ENCODE measurements at places on chromosomes 5 and 9. TPM values are rescaled to one million over a fixed set of nuclear protein-coding genes. Genes with fewer than 3 reads are reported as not detected.

SELENOP gene
- total RNA-seq, result 119 TPM

GRCh38 chr5:77337686-77338085 lies 127.2 kb downstream of the PDE8B start:
- H3K4me1 ChIP-seq, result no peaks in the 10 kb centered on the region
- no peak overlapping the region for H3K4me3 ChIP-seq
- no peak for DNase-seq
- no peaks in the 10 kb centered on the region for H3K27me3 ChIP-seq
- no peaks in the 10 kb centered on the region for H3K36me3 ChIP-seq

DNA sequence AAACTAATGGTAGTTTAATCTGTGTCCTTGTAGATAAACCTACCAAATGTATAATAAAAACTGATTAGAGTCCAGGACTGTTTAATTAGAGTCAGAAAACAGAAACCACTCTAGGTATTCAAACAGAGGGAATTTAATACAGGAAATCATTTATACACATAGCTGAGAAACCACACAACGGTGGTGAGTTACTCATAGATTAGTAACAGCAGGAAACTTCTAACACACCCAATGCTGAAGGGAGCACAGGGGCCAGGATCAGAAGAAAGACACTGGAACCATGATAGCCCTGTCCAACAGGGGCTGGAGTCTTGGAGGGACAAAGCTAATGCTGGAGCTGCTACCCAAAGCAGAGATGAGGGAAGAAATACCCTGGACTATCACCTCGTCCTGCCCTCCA lies 321.0 kb downstream of the ACTL7B start:
- DNase-seq, result no peak
- H3K4me1 ChIP-seq, result no peaks in the 10 kb centered on the region
- no peak overlapping the region for H3K27ac ChIP-seq

DNA sequence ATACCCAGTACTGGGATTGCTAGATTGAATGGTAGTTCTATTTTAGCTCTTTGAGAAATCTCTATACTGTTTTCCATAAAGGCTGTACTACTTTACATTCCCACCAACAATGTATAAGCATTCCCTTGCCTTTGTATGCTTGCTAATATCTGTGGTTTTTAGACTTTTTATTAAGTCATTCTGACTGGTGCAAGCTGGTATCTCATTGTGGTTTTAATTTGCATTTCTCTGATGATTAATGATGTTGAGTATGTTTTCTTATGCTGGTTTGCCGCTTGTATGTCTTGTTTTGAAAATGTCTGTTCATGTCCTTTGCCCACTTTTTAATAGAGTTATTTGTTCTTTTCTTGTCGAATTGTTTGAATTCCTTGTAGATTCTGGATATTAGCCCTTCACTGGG lies 512.7 kb upstream of the PAPPA start:
- no peak overlapping the region for H3K4me3 ChIP-seq
- no peak overlapping the region for H3K27ac ChIP-seq
- H3K4me1 ChIP-seq, result no peaks in the 10 kb centered on the region

DNA sequence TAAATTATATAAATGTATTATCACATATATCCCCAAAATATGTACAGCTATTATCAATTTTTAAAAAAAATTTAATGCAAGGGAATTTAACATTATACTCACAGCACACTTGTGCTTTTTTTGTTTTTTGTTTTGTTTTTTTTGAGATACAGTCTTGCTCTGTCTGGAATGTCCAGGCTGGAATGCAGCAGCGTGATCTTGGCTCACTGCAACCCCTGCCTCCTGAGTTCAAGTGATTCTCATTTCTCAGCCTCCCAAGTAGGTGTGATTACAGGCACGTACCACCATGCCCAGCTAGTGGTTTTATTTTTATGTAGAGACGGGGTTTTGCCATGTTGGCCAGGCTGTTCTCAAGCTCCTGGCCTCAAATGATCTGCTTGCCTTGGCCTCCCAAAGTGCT lies 58.3 kb downstream of the GLIS3 start:
- no peak overlapping the region for H3K27ac ChIP-seq
- no peaks in the 10 kb centered on the region for H3K36me3 ChIP-seq
- H3K27me3 ChIP-seq, result no peaks in the 10 kb centered on the region
- no peak for DNase-seq

- no peaks in the 10 kb centered on the region for H3K27me3 ChIP-seq
- DNase-seq, result no peak
- no peaks in the 10 kb centered on the region for H3K4me1 ChIP-seq
- no peaks in the 10 kb centered on the region for H3K36me3 ChIP-seq
- no peak overlapping the region for H3K27ac ChIP-seq
These were observed 309.6 kb downstream of the EPB41L4A start for GRCh38 chr5:112109331-112110007.

RAB3C gene
- total RNA-seq, result 4.6 TPM

GRCh38 chr9:89740722-89741121 lies 135.9 kb downstream of the GADD45G start:
- H3K27ac ChIP-seq, result no peak overlapping the region
- no peaks in the 10 kb centered on the region for H3K36me3 ChIP-seq
- no peak for DNase-seq
- no peak overlapping the region for H3K4me3 ChIP-seq

ITGA1 gene
- total RNA-seq, result 228 TPM

DNA sequence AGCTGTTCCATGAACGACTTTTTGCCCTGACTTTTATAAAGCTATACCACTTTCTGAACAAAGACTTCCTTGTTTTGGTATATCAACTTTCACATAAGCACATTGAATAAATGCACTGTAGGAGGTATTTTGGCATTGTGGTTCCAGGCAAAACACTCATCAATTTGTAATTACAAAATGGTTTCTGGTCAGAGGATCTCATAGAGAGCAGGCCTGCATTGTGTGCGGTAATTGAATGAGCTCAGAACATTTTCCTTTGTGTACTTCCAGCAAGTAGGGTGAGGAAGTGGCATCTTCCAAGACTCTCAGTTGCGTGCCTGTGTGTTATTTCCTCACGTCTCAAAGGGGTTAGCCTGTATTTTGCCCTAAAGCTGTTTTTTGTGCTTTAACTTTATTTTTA lies 89.2 kb downstream of the PDE6A start:
- H3K4me3 ChIP-seq, result no peak overlapping the region
- no peaks in the 10 kb centered on the region for H3K27me3 ChIP-seq
- peaks cover 11% of the 10 kb centered on the region for H3K36me3 ChIP-seq
- H3K27ac ChIP-seq, result peak overlapping the region; percentile 29

DNA sequence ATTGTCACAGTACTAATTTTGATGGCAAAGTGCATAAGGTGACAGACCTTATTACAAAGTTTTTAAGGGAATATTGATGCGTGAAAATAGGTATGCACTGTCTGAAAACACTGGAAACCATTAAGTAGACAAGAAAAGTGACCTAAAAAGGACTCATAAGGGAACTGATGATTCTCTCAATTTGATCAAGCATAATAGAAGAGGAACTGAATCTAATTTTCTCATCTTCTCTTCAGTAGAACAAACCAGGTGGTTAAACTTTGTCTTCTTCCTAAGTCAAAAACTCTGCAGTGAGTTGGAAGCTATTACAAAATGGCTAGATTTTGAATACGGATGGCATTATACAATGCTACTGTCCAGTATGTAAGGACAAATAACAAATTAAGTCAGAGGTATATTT lies 53.4 kb downstream of the RNF145 start:
- no peak overlapping the region for H3K4me3 ChIP-seq
- no peaks in the 10 kb centered on the region for H3K4me1 ChIP-seq
- no peak overlapping the region for H3K27ac ChIP-seq
- H3K36me3 ChIP-seq, result peaks cover 48% of the 10 kb centered on the region
- no peak for DNase-seq

C5orf58 gene
- total RNA-seq, result not detected

GRCh38 chr5:148788636-148789035 lies 37.8 kb upstream of the ADRB2 start:
- no peaks in the 10 kb centered on the region for H3K4me1 ChIP-seq
- DNase-seq, result no peak

DNA sequence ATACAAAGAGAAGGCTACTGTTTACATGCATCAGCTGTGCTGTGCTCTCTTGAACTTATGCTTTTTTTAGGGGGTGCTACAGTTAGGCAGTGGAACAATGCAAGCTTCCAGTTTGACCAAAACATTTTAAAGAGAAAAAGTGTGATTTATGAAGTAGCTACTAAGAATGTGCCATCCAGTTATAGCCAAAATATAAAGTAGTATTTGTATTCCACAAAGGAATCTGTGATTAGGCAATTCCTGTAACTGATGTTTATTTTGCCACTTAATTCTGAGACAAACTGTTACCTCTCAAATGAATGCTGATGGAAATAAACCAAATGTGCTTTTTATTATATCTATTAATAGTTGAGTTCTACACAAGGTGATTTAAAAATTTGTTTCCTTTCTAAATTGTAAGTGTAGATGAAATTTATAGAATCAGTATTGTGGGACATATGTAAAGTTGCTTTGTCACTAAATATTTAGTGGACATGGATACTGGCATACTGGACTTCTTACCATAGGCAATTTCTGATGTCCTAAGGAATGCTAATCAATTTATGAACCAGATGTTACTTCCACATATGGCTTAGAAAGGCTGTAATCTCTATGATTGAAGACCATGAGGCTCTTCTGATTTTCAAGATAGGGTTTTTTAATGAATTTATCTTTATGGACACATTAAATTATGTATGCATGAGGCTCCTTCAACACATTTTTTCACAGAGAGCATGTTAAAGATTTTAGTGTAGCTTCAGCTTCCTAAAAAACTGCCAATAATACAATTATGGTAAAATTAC lies 410.2 kb downstream of the PRR16 start:
- DNase-seq, result no peak
- no peaks in the 10 kb centered on the region for H3K36me3 ChIP-seq
- no peak overlapping the region for H3K27ac ChIP-seq
- no peak overlapping the region for H3K4me3 ChIP-seq
- H3K27me3 ChIP-seq, result no peaks in the 10 kb centered on the region
- no peaks in the 10 kb centered on the region for H3K4me1 ChIP-seq

OR1J2 gene
- total RNA-seq, result not detected

- no peak overlapping the region for H3K4me3 ChIP-seq
- DNase-seq, result no peak
- no peak overlapping the region for H3K27ac ChIP-seq
- peaks cover 10% of the 10 kb centered on the region for H3K4me1 ChIP-seq
These were observed 41.5 kb downstream of the ALG2 start for GRCh38 chr9:99180199-99180598.

FRMPD1 gene
- total RNA-seq, result not detected

DNA sequence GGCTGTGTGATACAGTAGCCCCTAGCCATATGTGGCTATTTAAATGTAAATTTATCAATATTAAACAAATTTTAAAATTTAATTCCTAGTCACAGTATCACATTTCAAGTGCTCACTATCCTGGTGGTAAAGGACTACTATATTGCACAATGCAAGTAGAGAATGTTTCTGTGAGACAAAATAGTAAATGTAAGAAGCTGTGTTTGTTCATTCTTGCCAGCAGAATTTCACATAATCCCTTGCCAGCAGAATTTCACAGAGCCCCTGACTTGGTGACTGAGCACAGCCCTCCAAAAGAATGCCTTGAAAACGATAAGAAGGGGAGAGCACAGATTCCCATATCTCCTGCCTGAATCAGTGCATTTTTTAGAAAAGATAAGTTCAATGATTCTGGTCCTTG lies 75.9 kb upstream of the SELENOP start:
- no peaks in the 10 kb centered on the region for H3K36me3 ChIP-seq
- no peak overlapping the region for H3K27ac ChIP-seq
- H3K27me3 ChIP-seq, result no peaks in the 10 kb centered on the region
- H3K4me3 ChIP-seq, result no peak overlapping the region

DNA sequence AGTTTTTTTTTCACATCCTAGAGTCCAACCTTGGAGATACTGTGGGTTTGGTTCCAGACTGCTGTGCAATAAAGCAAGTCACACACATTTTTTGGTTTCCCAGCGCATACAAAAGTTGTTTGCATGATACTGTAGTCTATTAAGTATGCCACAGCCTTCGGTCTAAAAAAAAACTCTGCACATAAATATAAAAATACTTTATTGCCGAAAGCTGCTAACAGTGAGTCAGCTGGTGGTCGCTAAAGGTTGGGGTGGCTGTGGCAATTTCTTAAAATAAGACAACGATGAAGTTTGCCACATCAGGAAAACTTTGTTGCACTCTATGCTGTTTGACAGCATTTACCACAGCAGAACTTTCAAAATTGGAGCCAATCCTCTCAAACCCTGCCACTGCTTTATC lies 37.4 kb downstream of the UBQLN1 start:
- H3K27ac ChIP-seq, result no peak overlapping the region
- DNase-seq, result no peak
- H3K4me1 ChIP-seq, result no peaks in the 10 kb centered on the region
- H3K27me3 ChIP-seq, result no peaks in the 10 kb centered on the region
- no peak overlapping the region for H3K4me3 ChIP-seq

MYMK gene
- not detected for total RNA-seq

DNA sequence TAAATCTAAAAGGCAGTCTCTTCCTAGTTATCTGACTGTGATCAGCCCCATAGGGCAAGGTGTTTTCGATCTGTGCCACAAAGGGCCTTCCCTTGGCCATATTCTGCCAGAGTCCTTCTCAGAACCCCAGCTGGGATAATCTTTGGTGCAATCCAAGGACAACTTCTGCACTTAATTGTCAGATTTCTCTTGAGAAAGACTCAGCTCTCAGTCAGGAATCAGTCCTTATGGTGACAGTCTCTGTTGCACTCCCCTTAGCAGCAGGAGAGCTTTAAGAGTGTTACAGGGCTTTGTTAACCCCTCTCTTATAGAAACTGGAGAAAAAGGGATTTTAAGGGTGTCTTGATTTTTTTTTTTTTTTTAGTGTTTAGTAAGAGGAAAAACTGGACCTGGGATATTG lies 15.4 kb upstream of the RFX3 start:
- DNase-seq, result no peak
- H3K27ac ChIP-seq, result no peak overlapping the region
- H3K27me3 ChIP-seq, result no peaks in the 10 kb centered on the region
- H3K36me3 ChIP-seq, result no peaks in the 10 kb centered on the region

DNA sequence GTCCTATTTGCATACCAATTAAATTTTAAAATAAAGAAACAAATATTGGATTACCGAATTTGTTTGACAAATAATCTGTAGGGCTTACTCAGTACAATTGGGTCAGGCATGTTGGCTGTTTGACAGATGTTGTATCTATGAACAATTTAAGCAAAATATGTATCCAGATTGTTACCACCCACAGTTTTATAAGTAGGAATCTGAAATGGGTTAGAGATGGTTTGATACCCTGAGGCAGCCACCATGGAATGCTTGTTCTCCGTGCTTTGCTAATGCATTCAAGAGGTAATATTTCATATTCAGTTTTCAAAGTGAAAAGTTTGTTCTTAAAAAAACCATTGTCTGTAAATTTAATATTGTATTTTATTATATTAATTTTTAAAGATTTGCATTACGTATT lies 285.1 kb upstream of the ARRDC3 start:
- H3K4me1 ChIP-seq, result no peaks in the 10 kb centered on the region
- no peaks in the 10 kb centered on the region for H3K36me3 ChIP-seq
- DNase-seq, result no peak
- H3K4me3 ChIP-seq, result no peak overlapping the region

DNA sequence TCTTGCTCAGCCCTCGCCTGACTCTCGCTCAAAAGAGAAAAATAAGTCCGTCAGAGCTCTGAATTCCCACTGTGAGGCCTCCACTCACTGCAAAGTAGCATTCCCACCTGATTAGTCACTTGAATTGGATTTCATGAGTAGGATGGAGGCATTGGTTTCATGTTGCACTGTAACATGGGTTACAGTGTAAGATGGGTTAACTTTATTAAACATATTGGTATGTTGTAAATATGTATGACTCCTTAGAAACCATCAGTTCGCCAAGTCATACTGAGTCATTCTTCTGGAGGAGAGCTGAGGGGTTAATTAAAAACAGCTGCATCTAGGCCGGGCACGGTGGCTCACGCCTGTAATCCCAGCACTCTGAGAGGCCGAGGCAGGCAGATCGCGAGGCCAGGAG lies 93.8 kb upstream of the BNC2 start:
- H3K4me3 ChIP-seq, result no peak overlapping the region
- H3K36me3 ChIP-seq, result no peaks in the 10 kb centered on the region
- H3K4me1 ChIP-seq, result no peaks in the 10 kb centered on the region
- H3K27me3 ChIP-seq, result no peaks in the 10 kb centered on the region
- DNase-seq, result no peak
- H3K27ac ChIP-seq, result no peak overlapping the region

MGAT4B gene
- 47.1 TPM for total RNA-seq

GFI1B gene
- not detected for total RNA-seq
